NCI-H1694 (cell line): ENCODE measurements at places on chromosomes 7 and 10.
A peak's percentile ranks its signal among the peaks of the same experiment; 100 is the strongest.

DNA sequence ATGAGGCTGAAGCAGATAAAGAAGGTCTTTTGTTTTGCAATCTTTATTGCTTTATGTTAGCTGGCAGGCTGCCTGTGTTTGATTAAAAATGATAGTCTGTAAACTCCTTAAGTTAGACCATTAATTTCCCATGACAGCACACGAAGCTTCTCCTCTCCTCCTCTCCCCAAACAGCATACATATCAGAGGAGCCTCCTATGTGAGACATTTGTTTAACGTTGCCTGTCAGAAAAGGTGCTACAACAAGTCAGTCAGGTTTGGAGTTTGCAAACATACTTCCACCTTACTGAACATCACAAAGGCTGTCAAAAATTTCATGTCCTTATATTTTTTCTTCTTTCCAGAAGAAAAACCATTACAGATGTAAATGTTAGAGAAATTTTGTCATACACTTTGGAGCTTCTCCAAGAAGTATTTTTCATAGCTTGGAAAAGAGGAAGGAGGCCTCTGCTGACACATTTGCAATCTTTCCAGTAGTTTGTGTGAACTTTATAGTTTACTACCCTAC, 393.1 kb downstream of the EXOC4 start:
- no peak for DNase-seq

- DNase-seq, result no peak
Observed at GRCh38 chr7:91776171-91776570, 104.3 kb downstream of the MTERF1 start.

GRCh38 chr7:136009488-136010079, 32.4 kb upstream of the MTPN start:
- DNase-seq, result peak; percentile 64

GRCh38 chr10:77537071-77537470, 100.5 kb downstream of the KCNMA1 start:
- no peak for DNase-seq

DNA sequence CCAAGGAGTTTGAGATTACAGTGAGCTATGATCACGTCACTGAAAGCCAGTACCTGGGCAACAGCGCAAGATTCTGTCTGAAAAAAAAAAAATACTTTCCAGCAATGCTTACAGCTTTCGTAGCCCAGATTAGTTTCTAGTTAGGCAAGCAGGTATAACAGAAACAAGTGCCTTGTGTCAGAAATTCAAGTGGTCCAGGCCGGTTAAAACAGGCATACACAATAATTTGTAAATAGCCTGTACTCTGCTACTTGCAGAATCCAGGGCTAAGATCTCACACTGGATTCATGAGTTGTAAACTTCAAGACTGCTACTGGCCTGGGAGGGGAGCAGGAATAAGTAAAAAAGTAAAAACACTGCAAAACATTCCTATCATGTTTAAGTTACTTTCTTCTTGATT, 512.9 kb downstream of the IPMK start:
- no peak for DNase-seq

GRCh38 chr7:92622030-92622429, 31.8 kb upstream of the FAM133B start:
- no peak for DNase-seq

- no peak for DNase-seq
Observed at GRCh38 chr7:28107960-28108359, 72.6 kb downstream of the JAZF1 start.

- no peak for DNase-seq
Observed at GRCh38 chr7:5435291-5436002, 11.8 kb upstream of the TNRC18 start.

GRCh38 chr10:22110761-22111160, 107.1 kb downstream of the EBLN1 start:
- DNase-seq, result no peak
